ENCODE measurements at places on chromosomes 5 and 9.

DNA sequence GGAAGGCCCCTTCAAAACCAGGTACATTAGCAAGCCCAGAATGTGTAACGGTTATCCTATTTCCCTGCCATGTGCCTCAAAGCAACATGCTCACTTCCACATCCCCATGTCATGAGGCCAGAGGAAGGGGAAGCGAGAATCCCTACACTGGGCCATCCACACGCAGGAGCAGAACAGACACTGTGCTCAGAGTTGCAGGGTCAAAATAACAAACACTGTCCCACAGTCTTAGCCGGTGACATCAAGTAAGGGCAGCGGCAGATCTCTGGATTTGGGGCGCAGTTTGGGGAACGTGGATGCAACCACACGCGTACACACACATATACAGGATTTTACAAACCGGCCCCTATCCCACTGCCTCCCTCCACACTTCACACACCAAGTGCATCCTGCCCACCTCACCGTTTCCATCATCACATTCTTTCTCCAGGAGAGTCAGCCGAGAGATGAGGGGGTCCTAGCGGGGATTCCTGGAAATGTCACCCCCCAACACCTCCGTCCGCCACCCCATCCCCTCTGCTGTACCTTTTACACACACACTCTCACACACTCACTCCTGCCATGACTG, 776 bp downstream of the APBA1 start:
- DNase-seq, result no peak

- DNase-seq, result no peak
Measured at GRCh38 chr9:110095776-110096175, 112.2 kb downstream of the C9orf152 start.

- no peak for DNase-seq
Measured at GRCh38 chr5:23103566-23103965, 250.4 kb upstream of the CDH12 start.

GRCh38 chr9:90970608-90971007, 169.0 kb downstream of the SYK start:
- DNase-seq, result no peak

GRCh38 chr9:30197954-30198353, 2186.5 kb upstream of the ACO1 start:
- DNase-seq, result no peak

- DNase-seq, result peak; percentile 47
Measured at GRCh38 chr5:159198063-159199036, 11.0 kb downstream of the RNF145 start.

DNA sequence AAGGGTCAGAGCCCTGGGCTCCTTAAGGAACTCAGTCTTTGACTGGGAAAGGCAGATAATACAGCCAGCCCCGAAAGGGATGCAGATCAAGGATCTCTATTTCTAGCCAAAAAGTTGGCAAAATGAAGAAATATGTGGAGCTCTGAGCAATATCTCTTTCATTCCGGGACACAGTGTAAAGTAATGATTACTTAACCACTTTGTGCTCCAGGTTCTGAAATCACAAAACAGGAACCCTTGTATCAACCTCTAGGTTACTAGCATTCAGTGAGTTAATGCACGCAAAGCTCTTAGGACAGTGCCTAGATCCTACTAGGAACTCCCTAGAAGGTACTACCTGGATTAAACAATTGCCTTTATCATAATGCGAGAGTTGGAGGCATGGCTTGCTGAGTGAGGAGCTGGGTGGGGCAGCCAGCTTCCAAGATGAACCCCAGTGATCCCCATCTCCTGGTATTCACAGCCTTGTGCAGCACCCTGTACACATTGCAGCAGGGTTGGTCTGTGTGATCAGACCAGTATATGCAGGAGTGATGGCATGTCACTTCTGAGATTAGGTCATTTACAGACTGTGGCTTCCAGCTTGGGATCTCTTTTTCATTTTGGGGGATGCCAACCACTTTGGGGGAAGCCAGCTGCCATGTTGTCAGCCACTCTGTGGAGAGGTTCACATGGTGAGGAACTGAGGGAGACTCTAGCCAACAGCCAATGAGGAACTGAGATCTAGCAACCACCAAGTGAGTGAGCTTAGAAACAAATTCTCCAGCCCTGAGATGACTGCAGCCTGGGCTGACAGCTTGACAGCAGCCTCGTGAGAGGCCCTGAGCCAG, 103.1 kb upstream of the SLC44A1 start:
- no peak for DNase-seq

DNA sequence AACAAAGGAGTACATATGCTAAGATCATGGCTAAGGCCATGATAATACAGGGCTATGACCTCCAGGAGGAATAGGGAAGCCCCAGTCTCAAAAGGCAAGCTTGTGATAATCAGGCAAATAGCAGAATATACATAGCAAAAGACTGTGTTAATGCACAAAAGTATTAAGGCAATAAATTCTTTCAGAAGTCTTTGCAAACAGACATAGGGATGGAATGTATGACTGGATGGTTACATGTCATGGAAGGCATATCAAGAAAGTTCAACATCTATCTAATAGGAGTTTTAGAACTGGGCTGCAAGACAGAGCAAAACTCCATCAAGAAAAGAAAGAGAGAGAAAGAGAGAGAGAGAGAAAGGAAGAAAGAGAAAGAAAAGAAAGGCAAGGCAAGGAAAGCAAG, 264.5 kb upstream of the CDH6 start:
- DNase-seq, result no peak

GRCh38 chr5:72857396-72857795, 40.9 kb downstream of the TNPO1 start:
- DNase-seq, result no peak

GRCh38 chr5:137751869-137752491, 2.2 kb downstream of the HNRNPA0 start:
- DNase-seq, result peak; percentile 38

- DNase-seq, result no peak
Measured at GRCh38 chr9:33129251-33129885, 37.8 kb downstream of the B4GALT1 start.

- no peak for DNase-seq
Measured at GRCh38 chr5:62268234-62268633, 37.8 kb upstream of the KIF2A start.

GRCh38 chr5:21225223-21226064, 1237.4 kb upstream of the CDH18 start:
- no peak for DNase-seq

DNA sequence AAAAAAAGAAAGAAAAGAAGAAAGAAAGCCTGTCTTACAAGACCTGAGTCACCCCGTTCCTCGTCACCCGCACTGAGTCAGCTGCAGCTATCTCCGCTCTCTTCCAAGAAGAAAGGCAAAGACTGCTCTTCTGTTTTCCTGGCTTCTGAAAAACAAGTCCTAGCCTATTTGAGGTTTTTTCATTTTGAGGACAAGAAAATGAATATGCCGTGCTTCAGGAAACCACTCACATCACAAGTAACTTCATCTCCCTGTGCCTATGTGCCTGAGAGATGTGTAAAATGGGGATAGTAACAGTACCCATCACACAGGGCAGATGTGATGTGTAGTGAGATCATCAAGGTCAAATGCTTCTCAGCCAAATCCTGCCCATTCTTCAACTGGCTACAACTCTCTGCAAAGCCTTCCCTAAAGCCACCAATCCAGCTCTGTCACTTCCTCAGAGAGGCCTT, 78.4 kb downstream of the GLDC start:
- DNase-seq, result peak; percentile 40

DNA sequence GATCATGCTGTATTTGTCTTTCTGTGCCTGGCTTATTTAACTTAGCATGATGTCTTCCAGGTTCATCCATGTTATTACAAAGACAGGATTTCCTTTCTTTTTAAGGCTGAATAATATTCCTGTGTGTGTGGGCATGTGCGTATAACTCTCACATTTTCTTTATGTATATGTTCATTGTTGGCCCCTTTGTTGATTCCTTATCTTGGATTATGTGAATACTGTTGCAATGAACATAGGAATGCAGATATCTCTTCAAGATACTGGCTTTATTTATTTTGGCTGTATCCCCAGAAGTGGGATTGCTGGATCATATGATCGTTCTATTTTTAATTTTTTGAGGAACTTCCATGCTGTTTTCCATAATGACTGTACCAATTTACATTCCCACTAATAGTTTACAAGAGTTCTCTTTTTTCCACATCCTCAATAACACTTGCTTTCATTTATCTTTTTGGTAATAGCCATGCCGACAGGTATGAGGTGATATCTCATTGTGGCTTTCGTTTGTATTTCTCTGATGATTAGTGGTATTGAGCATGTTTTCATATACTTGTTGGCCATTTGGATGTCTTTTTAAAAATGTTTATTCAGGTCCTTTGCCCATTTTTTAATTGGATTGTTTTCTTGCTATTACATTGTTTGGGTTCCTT, 38.0 kb downstream of the CREBRF start:
- DNase-seq, result no peak

- no peak for DNase-seq
Measured at GRCh38 chr5:126809916-126810315, 33.0 kb downstream of the LMNB1 start.

DNA sequence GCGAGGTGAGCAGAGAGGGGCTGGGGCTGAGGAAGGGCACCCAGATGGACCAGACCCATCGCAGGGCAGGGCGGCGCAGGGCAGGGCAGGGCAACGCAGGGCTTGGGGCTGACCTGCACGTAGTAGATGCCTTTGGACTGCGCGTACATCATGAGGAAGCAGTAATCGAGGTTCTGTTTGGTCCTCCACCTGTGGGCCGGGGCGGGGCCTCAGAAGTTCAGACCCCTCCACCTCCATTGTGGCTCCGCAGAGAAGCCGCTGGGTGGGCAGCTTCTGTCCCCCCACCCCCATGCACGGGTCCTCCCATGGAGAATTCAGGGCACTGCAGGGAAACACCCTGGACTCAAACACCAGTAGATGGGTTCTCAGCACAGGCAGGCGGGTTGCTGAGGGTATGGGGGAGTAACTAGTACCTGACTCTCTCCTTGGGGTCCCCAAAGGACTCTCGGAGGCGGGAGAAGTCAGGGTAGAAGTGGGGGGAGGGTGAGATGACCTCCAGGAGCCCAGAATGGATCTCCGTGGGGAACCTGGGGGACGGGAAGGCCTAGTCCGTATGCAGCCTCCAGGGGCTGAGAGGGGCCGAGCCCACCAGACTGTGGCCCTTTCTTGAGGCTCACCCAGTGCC, 6.4 kb downstream of the LTC4S start:
- DNase-seq, result no peak

GRCh38 chr5:58670582-58670981, 87.7 kb downstream of the RAB3C start:
- no peak for DNase-seq

- DNase-seq, result peak; percentile 44
Measured at GRCh38 chr9:128818839-128819715, 777 bp downstream of the ENDOG start.

DNA sequence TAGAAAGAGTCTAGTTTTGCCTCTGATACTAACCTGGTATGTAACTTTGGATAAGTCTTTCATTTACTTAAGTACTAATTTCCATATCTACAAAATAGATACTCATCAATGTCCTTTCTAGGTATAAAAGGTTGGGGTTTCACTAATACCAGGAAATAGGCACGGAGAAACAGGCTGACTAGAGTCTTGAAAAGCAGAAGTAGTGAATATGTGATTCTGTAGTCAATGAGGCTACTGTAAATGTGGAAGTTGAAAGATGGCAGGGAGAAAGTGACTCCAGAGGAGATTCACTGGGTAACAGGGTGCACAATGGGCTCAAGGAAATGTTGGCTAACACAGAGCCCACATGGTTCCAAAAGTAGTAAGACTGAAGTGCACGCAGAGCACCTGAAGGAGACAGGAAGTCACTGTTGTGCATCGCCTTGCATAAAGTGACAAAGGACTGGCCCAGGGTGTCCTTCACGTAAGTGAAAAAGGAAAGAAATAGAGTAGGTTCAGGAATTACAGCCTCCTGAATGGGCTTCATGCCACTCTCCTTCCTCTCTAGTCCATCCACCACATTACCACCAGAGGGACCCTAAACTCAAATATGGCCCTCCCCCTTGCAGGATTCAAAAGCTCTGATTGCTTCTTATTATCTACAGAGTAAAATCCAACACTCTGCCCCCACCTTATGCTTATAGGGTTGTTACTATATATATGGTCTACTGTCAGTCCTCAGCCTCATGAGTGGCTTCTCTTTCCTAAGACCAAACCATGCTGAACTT, 288.0 kb upstream of the SMARCA2 start:
- DNase-seq, result peak; percentile 17

DNA sequence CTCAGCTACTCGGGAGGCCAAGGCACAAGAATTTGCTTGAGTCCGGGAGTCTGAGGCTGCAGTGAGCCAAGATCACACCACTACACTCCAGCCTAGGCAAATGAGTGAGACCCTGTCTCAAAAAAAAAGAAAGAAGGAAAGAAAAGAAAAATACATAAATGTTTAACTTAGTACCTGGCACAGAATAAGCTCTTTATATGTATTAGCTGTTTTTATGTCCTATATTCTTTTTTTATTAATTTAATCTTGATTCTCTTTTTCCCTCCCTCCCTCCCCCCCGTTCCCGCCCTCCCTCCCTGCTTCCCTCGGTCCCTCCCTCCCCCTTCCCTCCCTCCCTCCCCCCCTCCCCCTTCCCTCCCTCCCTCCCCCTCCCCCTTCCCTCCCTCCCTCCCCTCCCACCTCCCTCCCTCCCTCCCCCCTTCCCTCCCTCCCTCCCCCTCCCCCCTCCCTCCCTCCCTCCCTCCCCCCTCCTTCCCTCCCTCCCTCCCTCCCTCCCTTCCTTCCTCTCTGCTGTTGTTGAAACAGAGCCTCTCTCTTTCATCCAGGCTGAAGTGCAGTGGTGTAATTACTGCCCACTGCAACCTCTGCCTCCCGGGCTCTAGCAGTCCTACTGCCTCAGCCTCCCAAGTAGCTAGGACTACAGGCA, 135.8 kb upstream of the GRHPR start:
- DNase-seq, result no peak

GRCh38 chr5:168301593-168302390, 10.3 kb downstream of the WWC1 start:
- no peak for DNase-seq

- DNase-seq, result no peak
Measured at GRCh38 chr5:36982146-36982545, 105.6 kb downstream of the NIPBL start.

DNA sequence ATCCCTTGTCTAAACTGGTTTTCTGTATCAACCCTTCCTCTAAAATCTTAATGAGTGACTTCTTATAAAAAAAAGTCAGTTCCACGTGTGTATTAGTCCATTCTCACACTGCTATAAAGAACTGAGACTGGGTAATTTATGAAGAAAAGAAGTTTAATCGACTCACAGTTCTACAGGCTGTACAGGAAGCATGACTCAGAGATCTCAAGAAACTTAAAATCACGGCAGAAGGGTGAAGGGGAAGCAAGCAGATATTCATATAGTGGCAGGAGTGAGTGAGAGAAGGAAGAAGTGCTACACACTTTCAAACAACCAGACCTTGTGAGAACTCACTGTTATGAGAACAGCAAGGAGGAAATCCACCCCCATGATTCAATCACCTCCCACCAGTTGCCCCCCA, 307.8 kb upstream of the ARRDC3 start:
- no peak for DNase-seq

GRCh38 chr5:68252673-68253623, 37.4 kb downstream of the PIK3R1 start:
- peak; percentile 60 for DNase-seq

- DNase-seq, result no peak
Measured at GRCh38 chr9:80143899-80144298, 572.1 kb downstream of the TLE4 start.

- DNase-seq, result no peak
Measured at GRCh38 chr9:227860-228259, 13.2 kb downstream of the DOCK8 start.
